ENCODE measurements at places on chromosomes 13 and 19.

- no peak for DNase-seq
Measured at GRCh38 chr19:13794398-13794756, 866 bp upstream of the ZSWIM4 start.

DNA sequence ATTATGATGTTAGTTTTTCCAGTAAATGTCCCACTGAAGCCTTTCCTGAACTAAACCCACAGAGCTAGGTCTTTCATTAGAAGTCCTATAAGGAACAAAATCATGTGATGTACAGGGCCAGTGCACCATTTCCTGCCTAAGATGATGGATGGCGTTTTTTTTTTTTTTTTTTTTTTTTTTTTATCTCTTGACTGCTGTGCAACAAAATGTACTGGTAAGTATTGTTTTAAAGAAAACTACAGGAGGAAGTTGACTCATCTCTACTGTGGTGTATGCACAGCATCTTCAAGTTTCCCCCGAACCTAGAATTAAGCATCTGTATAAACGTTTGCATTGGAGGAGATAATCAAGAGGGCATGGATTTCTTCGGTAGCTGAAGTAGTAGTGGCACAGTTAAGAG lies 197.5 kb downstream of the NBEA start:
- DNase-seq: no peak

- DNase-seq: peak; percentile 92
Measured at GRCh38 chr19:13152974-13153568, 2.9 kb downstream of the IER2 start.

DNA sequence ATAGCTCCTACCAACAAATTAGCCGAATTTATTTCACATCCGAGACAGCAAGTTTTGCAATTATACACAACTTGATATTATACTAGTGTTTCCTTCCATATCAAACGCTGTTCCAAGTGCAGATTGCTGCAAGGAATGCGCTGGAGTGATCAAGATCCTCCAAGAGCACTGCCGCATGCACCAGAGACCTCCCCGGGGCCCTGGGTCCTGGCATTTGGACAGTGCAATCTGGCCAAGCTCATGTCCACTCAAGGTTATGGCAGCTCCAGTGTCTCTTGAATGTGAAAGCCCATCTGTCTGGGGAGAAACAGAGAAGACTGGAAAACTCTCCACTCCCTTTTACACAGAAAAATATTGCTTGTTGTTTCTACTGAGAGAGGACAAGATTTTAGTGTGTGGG lies 111.9 kb downstream of the HSPH1 start:
- no peak for DNase-seq

DNA sequence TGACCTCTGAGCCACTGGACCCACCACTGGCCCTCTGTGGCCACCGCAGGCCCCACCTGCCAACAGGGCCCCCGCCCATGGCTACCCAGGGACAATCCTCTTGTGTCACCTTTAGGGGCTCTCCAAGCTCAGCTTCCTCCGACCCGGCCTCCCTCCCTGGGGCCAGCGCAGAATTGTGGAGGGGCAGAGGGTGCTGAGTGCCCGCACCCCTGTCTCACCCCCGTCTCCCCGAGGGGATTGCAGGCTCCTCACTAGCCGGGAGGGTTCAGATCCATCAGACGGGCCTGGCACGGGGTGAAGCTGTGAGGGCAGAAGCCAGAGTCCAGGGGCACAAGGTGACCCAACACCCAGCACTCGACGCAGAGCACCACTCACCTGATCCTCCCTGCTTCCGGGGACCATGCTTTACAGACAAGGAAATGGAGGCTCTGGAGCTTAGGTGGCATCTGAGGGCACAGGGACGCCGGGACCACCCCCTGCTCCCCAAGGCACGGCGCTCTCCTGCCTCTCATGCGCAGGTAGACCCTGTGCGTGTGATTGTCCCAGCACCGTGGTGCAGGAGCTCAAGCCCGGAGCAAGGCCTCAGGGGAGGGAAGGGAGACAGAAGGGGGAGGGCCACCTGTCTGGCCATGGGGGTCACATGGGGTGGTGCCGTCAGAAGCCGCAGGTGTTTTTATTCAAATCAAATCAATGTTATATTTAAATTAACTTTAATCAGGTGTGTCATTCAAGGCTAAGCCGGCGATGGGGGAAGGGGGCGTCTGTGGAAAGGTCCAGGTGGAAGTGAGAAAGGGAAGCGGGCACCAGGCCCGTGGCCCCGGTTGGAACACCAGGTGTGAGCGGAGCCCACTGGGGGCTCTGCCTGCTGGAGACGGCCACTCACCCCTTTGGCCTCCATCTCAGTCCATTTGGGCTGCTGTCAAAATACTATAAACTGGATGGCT lies 21.6 kb upstream of the SPACA7 start:
- DNase-seq: no peak

DNA sequence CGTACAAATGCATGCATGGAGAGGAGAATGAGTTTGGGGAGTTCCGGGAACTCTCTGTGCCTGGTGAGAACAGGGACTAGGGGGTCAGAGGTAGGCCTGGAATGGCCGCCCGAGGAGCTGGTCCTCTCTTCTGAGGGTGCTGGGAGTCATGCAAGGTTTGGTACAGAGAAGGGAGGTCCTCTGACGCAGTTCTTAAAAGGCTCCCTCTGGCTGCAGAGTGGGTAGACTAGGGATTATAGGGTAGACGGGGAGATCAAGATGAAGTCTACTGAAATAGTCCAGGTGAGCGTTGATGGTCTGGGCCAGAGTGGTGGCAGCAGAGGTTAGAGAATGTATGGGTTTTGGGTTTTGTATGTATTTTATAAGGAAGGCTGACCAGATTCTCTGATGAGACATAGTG lies 796 bp downstream of the ZNF304 start:
- DNase-seq: no peak

DNA sequence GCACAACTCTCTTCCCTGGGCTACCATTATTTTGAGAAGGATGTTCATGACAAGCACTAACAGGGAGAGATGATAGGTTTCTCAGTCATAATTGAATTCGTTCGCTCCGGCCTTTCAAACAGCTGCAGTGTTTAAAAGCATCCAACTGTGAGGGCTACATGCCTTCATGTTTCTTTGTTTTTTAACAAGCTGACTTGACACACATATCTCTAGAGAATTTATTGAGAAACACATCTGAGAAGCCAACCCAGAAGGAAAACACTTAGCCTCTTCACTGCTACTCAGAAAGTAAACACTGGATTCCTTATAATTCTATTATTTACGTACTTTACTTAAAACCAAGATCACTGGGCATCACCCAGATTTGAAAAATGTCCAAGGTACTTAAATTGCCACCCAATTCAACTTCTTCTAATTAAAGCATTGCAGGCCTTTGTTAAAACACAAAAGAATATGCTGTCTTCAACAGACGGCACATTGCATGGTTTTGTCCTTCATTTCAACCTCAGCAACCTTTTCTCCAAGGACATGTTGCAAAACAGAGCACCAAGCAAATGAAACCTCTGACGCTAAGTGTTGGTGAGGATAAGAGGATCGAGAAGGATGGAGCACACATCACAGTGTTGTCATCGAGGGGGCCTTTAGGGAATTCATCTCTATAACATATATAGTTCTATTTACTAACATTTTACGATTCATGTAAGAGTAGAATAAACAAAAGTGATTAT lies 75.8 kb downstream of the TBC1D4 start:
- no peak for DNase-seq

GRCh38 chr19:36027696-36028095 lies 5.0 kb downstream of the CLIP3 start:
- DNase-seq: no peak

- no peak for DNase-seq
Measured at GRCh38 chr13:101408154-101408553, 8.2 kb downstream of the NALCN start.

- no peak for DNase-seq
Measured at GRCh38 chr13:74027161-74027779, 106.9 kb downstream of the KLF12 start.

GRCh38 chr19:40896418-40896796 lies 14.4 kb upstream of the CYP2A7 start:
- DNase-seq: no peak

- DNase-seq: no peak
Measured at GRCh38 chr13:95704510-95704909, 27.6 kb downstream of the DNAJC3 start.

DNA sequence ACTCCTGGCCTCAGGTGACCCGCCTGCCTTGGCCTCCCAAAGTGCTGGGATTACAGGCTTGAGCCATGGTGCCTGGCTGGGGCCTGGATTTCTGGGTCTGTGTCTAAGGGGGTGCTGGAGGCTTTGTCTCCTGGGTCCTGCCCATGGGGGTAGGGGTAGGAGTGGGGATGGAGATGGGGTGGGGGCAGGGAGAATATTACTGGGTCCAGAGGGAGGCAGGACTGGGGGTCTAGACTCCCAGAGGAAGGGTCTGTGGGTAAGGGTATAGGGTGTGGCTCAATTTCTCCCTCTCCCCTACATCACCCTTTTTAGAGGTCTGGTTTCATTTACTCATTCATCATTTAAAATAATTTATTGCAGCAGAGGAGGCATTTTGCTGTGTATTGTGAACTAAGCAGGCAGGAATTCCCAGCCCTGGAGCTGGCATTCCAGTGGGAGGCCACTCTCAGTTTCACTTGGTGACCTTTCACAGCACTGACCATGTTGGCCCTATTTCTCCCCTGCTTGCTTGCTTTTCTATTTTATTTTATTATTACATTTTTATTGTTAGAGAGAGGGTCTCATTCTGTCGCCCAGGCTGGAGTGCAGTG lies 810 bp upstream of the NFKBID start:
- no peak for DNase-seq

GRCh38 chr19:36169084-36169760 lies 17.0 kb upstream of the COX7A1 start:
- DNase-seq: peak; percentile 95

GRCh38 chr13:30618186-30618929 lies 638 bp downstream of the USPL1 start:
- no peak for DNase-seq

- DNase-seq: no peak
Measured at GRCh38 chr19:45216667-45217066, 28.5 kb downstream of the EXOC3L2 start.

DNA sequence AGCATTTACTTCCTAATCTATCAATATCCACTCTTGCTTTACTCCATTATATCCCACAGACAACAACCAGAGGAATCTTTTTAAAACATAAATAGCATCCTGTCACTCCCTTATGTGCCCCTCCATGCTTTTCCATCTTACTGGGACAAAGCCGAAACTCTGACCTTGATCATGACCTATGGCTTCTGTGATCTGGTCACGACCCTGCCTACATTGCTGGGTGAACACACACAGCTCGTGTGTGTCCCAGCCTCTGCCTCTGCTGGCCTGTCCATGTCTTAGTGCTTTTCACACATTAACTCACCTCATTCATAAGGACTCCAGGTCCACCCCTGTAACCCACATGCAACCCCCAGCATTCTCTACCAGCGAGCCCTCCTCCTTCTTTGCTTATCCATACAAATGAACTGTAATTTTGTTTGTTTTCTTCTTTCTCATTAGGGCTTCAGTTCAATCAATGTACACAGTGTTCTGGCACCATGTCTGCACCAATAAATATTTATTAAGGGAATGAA lies 95.9 kb upstream of the RAP2A start:
- no peak for DNase-seq

- no peak for DNase-seq
Measured at GRCh38 chr19:5814123-5814851, 9.4 kb downstream of the NRTN start.

- no peak for DNase-seq
Measured at GRCh38 chr19:6602729-6603114, 11.8 kb upstream of the CD70 start.

- DNase-seq: no peak
Measured at GRCh38 chr19:38547421-38547820, 70.3 kb downstream of the MAP4K1 start.

GRCh38 chr13:58960888-58961287 lies 1202.8 kb downstream of the DIAPH3 start:
- peak; percentile 32 for DNase-seq

DNA sequence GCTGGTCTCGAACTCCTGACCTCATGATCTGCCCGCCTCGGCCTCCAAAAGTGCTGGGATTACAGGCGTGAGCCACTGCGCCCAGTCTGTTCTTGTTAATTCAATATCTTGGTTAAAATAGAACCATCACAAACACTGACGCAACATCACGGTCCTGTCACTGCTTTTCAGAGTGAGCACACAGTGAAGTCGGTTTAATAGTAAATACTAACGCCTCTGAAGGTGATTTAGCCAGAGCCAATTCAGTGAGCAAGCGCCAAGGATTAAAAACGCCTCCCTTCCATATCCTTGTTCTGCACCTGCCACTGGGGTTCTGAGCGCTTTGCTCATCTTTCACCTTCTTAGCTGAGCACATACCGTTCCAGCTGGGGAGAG lies 30.3 kb downstream of the LAMP1 start:
- no peak for DNase-seq

- DNase-seq: peak; percentile 2
Measured at GRCh38 chr13:75384879-75385707, 96.9 kb downstream of the TBC1D4 start.

DNA sequence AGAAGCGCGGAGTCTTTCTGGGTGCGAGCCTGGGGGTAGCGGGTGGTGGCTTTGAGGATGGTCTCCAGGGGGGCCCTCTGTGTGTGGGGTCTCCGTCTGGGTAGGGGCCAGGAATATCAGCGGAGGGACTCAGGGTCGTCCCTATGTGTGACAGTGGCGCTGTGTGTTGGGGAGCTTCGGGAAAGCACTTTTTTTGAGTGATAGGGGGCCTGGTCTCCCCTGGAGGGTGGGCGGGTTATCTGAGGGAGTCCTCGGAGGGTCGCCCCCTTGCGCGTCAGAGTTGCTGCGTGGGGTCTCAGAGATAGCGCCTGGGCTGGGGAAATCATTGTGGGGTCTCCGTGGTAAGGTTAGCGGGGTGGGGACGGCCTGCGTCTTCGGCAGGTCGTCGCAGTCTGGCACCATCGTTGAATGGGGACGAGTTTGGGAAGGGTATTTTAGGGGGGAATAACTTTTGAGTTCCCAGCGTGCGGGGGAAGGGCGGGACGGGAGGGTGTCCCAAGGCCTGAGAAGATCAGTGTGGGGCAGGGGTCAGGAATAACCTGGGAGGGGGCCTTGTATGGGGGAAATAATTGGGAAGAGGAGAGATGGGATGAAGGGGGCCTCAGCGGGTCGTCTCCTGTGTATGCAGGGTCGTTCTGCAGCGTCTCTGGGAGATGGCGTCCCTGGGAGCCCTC lies 857 bp downstream of the IER2 start:
- DNase-seq: no peak

GRCh38 chr13:102172406-102172805 lies 229.4 kb downstream of the FGF14 start:
- DNase-seq: no peak

DNA sequence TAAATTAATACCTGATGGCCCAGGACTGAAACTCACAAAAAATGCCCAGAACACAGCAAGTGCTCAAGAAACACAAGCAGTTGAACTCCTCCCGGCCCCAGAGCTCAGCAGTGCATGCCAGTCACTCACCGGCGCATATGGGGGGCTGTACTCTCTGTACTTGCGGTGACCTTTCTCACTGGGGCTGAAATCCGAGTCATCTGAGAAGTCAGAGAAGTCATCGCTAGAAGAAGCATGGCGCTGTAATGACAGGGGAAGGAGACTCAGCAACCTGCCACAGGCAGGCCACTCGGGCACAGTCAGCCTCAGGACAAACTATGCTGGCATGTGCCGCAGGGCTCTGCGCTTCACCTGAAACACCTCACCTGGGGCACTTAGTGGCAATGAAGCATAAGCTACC lies 19.7 kb downstream of the ZC3H4 start:
- no peak for DNase-seq

GRCh38 chr19:28920269-28921066 lies 292.5 kb downstream of the UQCRFS1 start:
- no peak for DNase-seq

- DNase-seq: no peak
Measured at GRCh38 chr19:45161738-45162607, 1.2 kb upstream of the NKPD1 start.
